Spinal cord (tissue), 10 donors: ENCODE measurements at places on chromosomes 3 and 15.

GRCh38 chr3:193776626-193777358 is 183.8 kb downstream of the OPA1 start:
- peak; percentile 23 for DNase-seq

- peak; percentile 65 for DNase-seq
These were observed 465.1 kb upstream of the CFAP20DC start for GRCh38 chr3:59514865-59515482.

- DNase-seq = no peak
These were observed 470.5 kb upstream of the THBS1 start for GRCh38 chr15:39110336-39110735.

DNA sequence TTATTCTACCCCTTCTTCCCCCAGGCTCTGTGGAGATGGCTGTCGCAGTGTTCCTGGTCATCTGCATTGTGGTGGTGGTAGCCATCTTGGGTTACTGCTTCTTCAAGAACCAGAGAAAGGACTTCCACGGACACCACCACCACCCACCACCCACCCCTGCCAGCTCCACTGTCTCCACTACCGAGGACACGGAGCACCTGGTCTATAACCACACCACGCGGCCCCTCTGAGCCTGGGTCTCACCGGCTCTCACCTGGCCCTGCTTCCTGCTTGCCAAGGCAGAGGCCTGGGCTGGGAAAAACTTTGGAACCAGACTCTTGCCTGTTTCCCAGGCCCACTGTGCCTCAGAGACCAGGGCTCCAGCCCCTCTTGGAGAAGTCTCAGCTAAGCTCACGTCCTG is 12.9 kb downstream of the SPINT1 start:
- no peak for DNase-seq

GRCh38 chr3:38998086-38998485 is 53.7 kb downstream of the SCN11A start:
- DNase-seq = no peak

DNA sequence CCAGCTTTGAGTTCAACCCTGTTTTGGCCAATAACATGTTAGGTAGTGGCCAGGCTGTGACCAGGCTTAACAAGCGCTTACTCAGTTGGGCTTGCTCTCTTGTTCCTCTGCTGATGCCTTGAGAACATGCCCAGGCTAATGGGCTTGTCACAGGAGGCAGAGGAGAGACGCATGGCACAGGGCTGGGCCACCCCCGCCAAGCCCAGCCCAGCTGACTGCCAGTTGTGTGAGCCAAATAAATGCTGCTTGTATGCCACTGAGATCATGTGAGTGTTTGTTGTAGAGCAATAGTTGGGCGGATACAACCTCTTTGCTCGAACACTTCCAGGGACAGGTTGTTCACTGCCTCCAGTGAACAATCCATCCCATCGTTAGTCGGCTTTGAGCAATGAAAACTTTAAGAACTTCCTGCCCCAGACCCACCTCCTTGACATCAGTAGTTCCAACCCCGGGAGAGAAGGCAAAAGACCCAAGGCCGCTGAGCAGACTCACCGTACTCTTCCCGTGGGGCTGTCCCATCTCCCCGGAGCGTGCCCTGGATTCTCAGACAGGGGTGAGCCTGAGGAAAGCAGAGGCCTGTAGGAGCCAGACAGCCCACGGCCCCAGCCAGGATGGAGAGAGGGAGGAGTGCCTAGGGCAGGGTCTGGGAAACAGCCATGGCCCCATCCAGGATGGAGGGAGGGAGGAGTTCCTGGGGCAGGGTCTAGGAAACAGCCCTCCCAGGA is 4.1 kb downstream of the PLA2G4F start:
- DNase-seq = no peak

DNA sequence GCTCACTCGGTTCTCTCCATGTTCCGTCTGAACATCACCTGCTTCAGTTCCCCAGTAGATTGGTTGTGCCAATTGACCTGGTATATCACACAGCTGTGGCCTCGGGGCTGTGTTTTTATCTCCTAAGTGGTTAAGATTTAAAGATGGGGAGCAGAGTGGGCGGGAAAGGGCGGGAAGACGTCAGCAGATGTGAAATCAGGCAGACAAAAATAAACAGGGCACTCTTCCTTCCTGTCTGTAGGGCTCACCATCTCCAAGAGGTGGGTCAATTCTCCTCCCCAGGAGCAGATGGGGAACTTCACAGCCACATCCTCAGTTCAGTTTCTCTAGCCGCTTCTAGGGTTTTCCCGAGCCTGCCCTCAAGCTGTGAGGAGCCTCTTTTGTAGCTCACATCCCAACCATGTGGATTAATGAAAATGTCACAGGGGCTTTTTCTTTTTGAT is 26.8 kb upstream of the LIMD1 start:
- DNase-seq = no peak

DNA sequence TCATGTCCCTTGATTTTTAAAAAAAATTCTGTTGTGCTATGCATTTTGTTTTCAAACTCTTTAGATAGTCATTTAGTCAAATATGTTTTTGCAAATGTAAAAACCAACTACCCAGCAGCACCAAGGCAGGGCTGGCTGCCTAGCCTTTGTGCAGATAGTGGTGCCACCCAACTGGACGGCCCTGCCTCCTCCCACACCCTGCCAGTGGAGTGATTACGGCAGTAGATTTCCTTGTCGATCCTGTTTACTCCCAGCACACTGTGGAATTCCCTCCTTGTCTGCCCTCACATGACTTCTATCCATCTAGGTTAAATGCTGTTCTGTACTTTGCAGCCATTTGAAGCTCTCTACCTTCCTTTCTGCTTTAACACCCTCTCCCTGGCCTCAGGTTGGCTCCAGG is 79.4 kb upstream of the PLXNA1 start:
- DNase-seq = no peak

DNA sequence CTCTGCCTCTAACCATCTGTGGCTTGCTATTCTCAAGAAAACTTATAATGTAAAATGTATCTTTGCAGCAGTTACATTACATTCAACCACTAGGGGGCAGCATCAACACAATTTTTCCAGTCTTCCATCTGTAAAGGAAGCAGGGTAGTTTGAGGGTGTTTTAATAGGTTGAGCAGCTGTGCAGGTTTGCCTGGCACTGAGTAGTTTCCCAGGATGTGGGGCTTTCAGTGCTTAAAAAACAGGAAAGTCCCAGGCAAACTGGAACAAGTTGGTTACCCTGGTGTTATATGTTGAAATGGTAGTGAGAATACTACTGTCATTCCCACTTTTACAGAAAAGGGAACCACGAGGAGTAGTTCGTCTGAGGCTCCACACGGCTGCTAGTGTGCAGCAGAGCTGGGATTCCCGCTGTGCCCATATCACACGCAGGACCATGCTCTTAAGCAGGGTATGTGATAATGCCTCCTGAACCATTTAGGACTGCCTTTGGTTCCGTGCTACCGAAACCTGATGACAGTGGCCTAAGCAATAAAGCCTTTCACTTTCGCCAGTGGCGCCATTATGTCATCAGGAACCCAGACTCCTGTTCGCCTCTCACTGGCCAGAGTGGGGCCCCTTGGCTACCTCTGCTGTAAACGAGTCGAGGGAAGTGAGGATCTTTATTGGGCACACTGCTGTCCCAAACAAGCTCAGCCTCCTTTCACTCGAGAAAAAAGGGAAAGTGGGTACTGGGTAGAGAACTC is 64.7 kb upstream of the ZBTB38 start:
- peak; percentile 79 for DNase-seq

GRCh38 chr3:159239059-159239458 is 437.2 kb downstream of the MFSD1 start:
- DNase-seq = no peak

DNA sequence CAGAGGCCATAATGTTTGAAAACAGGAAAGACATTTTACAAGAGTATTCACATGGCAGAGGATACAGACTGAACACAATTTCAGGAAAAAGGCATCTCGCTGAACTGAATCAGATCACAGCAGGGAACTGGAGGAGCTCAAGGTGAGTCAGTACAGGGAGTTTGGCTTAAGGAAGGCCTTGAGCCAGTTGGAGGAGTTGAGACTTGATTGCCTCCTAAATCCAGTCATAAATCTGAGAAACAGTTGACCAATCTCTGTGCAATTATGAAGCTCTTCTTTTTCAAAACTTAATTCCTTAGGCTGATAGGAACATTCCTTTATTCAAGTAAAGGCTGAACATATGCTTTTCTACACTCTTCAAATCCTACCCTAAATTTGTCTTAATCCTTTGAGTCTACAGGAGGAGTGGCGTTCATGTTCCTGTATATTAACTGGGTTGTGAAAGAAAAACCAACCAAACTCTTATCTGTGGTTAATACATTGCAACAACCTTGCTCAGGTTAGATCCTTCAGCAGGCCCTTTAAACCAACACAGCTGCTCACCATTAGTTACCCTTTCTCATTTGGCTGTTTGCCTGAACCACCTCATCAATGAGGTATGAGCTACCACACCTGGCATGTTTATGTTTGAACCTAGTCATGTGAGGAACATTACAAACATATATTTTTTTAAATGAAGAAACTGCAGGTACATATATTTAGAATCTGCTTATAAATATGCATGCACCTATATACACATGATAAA is 404.1 kb upstream of the ATP11B start:
- DNase-seq = no peak

GRCh38 chr15:63436341-63436740 is 54.7 kb upstream of the CA12 start:
- DNase-seq = no peak

DNA sequence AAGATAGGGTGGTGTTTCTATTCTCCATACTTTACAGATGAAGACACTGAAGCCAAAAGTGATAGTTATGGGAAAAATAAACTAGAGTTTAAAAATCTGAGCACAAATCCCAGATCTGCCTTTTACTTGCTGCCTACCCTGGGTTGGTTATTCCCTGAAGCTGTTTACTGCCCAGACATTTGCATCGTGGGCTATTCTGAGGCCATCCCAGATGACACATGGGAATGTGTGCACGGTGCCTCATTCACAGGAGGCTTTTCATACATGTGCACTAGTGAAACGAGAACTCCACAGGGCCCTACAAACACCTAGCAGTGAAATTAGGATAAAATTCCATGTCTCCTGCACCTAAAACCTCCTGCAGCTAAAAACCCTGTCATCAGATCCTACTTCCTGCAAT is 17.5 kb downstream of the MYO5C start:
- DNase-seq = no peak

DNA sequence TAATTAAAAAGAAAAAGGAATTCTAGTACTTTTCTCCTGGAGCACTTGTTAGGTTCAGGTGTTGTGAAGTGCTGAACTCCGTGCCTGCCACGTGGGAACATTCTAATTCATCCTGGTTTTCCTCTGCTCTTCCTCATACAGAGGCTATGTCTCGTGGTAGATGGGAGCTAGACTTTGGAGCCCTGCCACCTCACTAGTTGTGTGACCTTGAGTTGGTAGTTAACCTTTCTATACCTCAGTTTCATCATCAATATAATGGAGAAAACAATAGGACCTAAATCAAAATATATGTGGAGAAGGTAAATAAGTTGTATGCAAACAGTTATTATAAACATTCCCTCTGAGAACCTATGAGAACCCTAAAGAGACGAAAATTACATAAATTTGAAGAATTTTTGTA is 10.6 kb downstream of the ALAS1 start:
- no peak for DNase-seq

- no peak for DNase-seq
These were observed 36.7 kb downstream of the SYN2 start for GRCh38 chr3:12040902-12041301.

DNA sequence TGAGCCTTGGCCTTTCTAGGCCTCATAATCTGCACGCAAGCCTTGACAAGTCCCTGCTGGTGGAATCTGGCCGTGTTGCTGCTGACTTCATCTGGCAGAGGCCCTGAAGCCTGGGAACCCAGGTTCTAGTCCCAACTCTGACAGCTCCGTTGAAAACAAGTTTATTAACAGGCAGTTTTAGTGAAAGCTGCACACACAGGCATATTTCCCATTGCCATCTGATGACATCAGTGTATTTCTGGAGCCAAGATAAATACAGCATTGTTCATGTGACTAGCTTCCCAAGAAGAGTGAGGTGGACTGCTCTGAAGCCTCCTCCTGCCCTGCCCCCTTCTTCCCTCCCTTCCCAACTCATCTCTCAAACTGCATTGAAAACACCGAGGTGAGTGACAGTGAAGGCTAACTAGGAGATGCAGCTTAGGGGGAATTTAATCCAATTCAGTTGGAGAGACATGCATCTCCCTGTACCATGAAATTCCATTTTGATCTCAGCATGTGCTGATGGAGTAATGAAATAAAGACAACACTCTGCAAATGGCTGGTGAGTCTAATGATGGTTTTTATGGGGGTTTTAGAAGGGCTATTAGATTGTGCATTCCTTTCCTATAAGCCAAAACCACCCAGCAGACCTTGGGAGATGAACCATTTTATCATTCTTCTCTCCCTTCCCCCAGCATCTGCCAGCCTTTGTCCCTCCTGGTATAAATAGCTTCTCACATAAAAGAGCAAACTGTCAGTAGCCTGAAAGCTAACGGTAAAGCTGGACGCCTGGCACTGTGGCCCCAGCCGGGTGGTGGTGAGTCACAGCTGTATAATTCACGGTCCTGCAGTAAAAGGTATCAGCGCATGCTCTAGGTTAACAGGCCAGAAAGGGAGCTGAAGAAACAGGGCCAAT is 38.0 kb downstream of the PRICKLE2 start:
- DNase-seq = peak; percentile 86
